H1 (cell line): ENCODE measurements at places on chromosomes 13 and 19.

DNA sequence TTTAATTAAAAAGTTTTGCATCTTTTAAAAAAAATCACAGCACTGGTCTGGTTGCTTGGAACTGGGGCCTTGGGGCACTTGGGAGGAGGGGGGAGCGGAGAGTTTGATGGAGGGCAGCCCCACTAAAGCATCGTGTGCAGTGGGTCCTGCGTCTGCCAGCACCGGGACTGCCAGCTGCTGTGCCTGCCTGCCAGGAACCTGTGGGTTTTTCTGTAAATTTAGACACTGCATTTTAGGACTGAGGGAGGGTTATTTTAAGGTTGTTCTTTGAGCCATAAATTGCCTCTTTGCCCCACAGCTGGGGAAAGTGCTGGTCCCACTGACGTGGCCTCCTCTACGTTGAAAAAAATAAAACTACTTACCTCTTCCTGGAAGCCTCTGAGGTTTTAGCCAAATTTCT lies 2.9 kb downstream of the KLF2 start:
- DNase-seq = no peak

- DNase-seq = no peak
These were observed 652.2 kb downstream of the DACH1 start for GRCh38 chr13:71214821-71215220.

DNA sequence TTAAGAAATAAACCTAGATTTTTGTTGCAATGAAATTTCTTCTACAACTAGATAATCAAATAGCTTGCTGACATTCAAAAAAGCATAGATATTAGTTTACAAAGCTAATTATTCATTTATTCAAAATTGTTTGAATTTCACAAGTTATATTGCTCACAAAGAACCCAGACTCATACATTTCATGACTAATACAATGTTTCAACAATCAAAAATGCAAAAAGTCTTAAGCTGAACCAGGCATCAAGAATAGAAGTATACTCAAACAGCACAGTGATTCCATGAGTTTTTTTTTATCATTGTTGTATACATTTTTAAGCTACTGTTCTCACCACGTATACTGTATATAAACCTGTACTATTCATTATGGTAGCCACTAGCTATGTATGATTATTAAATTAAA lies 51.0 kb downstream of the DIAPH3 start:
- DNase-seq = no peak

- DNase-seq = no peak
These were observed 165.2 kb downstream of the GGACT start for GRCh38 chr13:100423375-100423774.

- DNase-seq = no peak
These were observed 8.9 kb upstream of the MRPS31 start for GRCh38 chr13:40779796-40780285.

DNA sequence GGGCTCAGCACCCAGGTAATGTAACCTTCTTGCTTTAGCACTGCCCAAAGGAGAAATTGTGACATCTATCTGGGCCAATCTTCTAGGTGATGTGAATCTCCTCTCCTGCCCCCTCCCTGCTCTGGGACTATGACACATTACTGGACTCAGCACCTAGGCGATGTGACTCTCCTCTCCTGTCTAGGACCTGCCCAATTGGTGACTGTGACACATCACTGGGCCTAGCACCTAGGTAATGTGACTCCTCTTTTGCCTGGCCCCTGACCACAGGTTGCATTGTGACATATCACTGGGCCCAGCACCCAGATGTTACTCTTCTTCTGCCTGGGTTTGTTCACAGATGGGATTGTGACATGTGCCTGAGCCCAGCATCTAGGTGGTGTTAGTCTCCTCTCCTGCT lies 45.0 kb downstream of the ZNF85 start:
- no peak for DNase-seq

- DNase-seq = no peak
These were observed 67.3 kb upstream of the SPRY2 start for GRCh38 chr13:80408270-80408669.

DNA sequence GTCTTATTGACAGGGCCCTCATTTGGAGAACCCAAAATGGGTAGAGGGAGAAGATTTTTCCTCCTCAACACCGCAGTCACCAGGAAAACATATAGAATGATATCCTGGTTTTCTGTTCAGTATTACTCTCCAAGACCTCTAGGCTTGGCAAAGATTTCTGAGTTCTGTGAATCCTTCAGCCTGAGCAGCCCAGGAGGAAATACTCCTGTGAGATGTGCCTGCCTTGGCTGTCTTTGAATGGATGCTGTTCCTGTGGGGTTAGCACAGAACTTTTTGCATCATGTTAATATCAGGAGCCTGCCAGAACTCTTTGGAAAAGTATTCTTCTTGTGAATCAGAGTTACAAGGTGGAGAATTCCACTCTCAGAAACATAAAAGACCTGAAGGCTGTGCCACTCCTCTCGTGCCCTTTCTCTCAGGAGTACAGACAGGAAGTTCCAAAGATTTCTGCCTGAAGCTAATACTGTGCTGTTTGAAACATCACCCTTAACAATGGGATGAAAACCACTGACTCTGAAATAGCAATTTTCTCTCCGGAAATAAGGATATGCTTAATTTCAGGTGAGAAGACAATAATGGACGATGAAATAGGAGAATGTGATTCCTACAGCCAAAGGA lies 520.1 kb upstream of the NBEA start:
- no peak for DNase-seq

- DNase-seq = no peak
These were observed 6.5 kb upstream of the CASP14 start for GRCh38 chr19:15042826-15043225.

DNA sequence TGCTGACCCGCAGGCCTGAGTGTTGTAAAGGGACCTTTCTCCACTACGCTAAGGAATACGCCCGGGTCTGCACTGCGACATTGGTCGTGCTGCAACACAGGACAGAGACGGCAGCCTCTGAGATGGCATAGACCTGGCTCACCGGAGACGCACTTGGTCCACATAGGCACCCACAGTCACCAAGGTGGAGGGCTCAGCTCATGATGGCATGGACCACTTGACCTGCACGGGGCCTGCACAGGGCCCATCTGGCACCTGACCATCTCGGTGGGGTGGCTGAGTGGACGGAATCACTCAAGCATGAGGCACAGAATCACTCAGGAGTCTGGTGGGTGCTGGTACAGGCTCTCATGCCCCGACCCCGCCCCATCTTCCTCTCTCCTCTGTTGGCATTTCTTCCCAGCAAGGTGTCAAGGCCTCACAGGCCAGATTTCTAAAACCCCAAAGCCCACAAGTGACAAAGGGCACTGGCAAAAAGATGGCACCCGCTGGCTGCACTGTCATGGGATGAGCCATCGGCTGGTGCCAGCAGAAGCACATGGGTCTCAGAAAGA lies 45.9 kb downstream of the TSHZ3 start:
- no peak for DNase-seq

GRCh38 chr19:30309905-30310601 lies 62.1 kb upstream of the ZNF536 start:
- DNase-seq = no peak

DNA sequence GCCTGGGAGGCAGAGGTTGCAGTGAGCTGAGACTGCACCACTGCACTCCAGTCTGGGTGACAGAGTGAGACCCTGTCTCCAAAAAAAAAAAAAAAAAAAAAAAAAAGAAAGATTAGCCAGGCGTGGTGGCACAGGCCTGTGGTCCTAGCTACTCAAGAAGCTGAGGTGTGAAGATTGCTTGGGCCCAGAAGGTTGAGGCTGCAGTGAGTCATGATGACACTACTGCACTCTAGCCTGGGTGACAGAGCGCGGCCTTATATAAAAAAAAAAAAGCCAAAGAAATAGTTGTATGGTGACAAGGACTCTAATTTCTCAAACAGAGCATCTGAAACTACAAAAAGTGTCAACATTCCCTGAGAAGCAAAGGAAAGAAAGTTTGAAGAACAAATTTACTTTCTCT lies 3.4 kb downstream of the PBX4 start:
- no peak for DNase-seq

DNA sequence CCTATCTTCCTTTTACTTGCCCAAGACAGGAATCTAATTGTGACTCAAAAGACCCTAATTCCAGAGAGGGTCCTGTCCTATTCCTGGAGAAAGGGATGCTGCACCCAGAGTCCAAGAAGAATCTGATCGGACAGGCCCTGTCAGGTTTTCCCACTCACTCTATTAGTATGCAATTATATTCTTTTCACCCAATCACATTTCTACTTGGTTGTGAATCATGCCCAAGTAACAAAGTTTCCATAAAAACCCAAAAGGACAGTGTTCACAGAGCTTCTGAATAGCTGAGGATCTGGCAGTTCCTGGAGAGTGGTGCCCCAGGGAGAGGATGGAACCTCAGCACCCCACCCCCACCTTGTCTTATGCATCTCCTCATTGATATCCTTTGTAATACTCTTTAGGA lies 135.3 kb upstream of the SLITRK5 start:
- DNase-seq = no peak

DNA sequence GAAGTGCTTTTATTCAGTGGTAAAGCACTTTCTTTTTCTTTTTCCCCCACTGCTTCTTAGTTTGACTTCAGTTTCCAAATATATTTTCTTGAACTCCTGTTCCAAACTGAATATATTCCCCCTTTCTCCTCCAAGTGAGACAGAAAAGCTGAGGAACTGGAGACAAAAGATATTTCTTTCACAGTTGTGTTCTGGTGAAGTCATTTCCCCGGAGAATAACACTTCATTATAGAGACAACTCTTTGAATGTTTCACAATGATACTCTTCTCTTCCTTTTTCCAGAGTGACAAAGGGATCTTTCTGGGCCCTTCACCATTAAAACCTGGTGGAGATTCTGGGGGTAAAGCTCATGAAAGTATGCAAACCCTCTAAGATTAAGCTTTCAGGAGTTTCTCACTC lies 860.8 kb upstream of the SLITRK5 start:
- DNase-seq = no peak

DNA sequence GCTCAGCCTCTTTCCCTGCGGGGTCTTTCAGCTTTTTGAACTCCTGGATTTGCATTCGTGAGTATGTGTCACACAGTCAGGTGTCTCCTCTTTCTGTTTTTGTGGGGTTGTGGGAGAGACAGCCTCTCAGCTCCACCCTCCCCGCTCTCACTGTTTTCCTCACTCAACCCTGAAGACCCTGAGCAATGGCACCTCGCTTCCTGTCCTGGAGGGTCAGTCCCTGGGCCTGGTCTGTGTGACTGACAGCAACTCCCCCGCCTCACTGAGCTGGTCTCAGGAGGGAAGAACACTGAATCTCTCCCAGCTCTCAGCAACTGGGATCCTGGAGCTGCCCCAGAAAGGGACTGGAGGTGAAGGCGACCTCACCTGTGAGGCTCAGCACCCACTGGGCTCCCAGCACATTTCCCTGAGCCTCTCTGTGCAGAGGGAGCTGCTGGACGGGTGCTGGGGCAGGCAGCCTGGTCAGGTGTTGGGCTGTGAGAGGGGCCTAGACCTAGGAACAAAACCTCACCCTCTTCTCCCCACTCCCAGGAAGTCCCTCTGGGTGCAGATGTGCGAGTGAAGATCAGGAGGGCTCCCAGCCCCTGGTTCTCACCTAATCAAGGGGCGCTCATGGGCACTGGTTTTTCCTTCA lies 4.2 kb upstream of the SIGLEC7 start:
- no peak for DNase-seq

DNA sequence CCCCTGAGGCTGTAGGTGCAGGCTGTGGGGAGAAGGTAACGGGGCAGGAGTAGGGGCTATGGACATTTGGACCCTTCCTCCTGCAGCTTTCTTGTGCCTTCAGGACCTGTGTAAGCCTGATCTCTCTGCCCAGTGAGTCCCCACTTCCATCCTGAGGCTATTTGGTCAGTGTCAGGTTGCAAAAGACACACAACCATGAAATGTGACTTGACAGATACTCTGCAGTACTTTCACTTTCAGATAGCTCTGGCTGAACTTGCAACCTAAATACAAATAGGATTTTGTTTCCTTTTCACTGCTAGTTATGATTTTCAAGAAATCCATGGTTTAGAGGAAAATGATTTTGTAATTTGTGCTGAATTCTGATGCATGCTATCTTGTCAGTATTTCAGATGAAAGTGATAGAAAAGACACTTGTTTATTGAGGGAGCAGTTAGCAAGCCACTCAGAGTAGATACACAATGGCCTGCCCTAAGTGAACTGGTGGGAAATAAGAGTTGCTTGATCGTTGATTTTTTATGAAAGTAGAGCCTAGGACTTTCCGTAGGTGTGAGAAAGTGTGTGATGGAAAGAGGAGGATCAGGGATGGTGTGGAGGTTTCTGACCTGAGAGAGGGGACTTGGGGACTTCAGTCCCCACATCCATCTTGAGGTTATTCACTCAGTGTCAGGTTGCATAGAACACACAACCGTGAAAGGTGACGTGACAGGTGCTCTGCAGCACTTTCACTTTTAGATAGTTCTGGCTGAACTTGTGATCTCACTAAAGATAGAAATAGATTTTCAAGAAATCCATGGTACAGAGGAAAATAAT lies 18.1 kb upstream of the EID2 start:
- DNase-seq = no peak

DNA sequence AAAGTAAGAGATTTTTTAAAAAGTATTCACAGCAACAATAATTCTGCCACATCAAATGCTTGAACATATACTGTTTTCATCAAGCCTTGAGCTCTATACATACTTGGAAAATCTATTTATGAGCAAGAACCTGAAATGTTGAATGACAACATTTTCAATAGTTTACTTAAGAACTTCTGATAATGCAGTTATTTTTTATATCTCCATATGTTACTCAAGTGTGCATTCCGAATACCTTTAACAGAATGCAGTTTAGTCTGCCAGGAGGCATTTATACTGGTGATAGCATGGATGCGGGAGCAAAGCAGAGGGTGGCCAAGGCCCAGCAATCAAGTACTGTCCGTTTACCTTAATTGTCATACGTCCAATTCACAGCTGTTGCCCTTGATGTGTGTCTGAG lies 589.5 kb downstream of the KCTD12 start:
- no peak for DNase-seq

DNA sequence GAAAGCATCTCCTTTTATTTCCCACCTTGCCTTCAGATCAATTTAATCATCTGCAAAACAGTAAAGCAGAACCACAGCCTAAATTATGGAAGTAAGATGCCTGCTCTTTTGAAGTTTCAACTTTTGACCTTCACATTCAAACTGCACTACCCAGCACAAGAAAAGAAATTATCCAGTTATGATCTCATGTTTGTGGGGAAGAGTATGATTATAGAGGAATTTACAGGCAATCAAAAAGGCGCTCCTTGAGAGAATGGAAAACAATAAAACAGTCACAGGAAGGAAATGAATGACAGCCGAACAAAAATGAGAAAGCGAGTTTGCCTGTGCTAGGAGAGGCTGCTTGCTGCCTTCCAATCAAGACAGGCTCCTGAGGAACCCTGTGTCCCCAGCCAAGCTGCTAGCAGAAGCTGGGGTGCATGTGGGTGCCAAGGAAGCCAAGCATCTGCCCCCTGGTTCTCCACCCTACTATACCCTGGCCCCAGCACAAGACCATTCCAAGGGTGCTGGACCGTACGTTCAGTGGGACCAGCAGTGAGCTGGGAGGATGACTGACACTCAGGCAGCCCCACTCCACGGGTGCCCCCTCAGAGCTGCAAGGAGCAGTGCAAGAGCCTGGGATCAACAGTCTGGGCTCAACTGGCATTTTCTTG lies 47.8 kb downstream of the PEPD start:
- no peak for DNase-seq

DNA sequence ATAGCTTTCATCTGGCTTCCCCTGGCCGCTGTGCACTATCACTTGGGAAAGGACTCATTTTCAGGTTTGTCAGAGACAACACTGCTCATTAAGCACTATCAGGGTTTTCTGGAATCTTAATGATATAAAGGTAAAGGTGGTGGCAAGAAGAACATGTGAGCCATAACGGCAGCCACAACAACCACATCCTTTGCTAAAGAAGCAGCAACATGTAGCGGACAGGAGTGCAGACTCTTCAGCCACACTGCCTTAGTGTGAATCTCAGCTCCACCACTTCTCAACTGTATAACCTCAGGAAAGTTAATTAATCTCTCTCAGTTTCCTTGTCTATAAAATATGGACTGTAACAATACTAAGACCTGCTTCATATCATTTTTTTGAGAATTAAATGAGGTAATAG lies 24.1 kb upstream of the MIR17HG start:
- no peak for DNase-seq
